ENCODE measurements at places on chromosomes 2 and 18. TPM values are rescaled to one million over a fixed set of nuclear protein-coding genes. Genes with fewer than 3 reads are reported as not detected.

The FEV gene
- total RNA-seq, result not detected

The CD207 gene
- not detected for total RNA-seq

The SOX11 gene
- not detected for total RNA-seq

The OR6B3 gene
- not detected for total RNA-seq

The KLHL14 gene
- not detected for total RNA-seq

The DCDC2C gene
- not detected for total RNA-seq

The SP140L gene
- total RNA-seq, result 4.4 TPM

The ADAM17 gene
- total RNA-seq, result 29.0 TPM

The SERPINB13 gene
- not detected for total RNA-seq

The OXER1 gene
- total RNA-seq, result not detected

The CHAC2 gene
- total RNA-seq, result 14.9 TPM

The RNU2-63P gene
- not detected for total RNA-seq

The LHCGR gene
- not detected for total RNA-seq

The PDE1A gene
- 0.14 TPM for total RNA-seq

The GDF7 gene
- 0.09 TPM for total RNA-seq

The ZNF532 gene
- total RNA-seq, result 25.3 TPM

The HOXD12 gene
- total RNA-seq, result not detected

The SKA1 gene
- total RNA-seq, result 12.4 TPM

The MARCO gene
- not detected for total RNA-seq

The ABHD1 gene
- total RNA-seq, result 1.2 TPM

The NCKAP5 gene
- total RNA-seq, result 1.4 TPM

The LINC00305 gene
- total RNA-seq, result not detected

The ACMSD gene
- total RNA-seq, result not detected

The MEIS1 gene
- 1.8 TPM for total RNA-seq

The REEP1 gene
- 0.68 TPM for total RNA-seq

The IL18R1 gene
- total RNA-seq, result 0.72 TPM

The SERPINB3 gene
- not detected for total RNA-seq

The TCF4 gene
- 2.8 TPM for total RNA-seq

The MC5R gene
- total RNA-seq, result not detected

The POTEJ gene
- not detected for total RNA-seq
